ENCODE measurements at places on chromosomes 1 and 21.

GRCh38 chr1:226572325-226572726 is 23.8 kb downstream of the STUM start:
- peak; percentile 56 for DNase-seq

GRCh38 chr1:116835161-116835560 is 74.6 kb upstream of the PTGFRN start:
- DNase-seq, result no peak

- DNase-seq, result no peak
Observed at GRCh38 chr1:225699336-225699735, 46.4 kb upstream of the ENAH start.

GRCh38 chr1:179142889-179143299 is 61.0 kb downstream of the TOR3A start:
- DNase-seq, result no peak

DNA sequence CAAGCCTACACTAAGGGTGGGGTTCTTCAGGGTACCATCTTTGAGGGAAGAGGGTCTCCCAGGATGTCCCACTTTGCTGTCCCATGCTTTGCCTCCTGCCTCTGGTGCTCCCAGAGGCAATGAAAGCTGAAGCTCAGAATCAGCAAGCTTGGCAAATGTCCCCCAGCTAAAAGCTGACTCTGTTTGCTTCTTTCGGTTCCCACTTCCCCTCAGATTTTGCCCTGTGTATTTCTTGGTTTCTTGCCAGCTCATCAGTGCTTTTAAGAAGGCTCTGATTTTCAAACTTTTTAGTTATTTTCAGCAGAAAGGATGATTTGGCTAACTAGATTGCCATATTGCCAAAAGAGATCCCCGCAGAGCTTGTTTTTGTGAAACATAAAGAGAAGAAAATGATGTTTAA is 33.1 kb upstream of the COG2 start:
- no peak for DNase-seq

DNA sequence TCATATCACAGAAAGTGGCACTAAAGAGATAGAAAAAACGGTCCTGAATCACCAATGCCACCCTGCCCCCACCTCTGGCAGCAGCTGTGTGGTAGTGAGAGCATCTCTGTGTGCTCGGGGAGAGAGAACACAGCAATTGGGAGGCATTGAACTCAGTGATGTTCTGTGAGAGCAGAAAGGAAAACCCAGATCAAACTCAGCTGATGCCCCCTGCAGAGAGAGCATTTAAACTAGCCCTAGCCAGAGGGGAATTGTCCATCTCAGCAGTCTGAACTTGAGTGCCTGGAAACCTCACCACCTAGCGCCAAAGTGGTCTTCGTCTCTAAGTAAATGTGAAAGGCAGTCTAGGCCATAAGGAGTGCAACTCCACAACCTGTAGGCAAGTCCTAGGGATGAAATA is 21.3 kb downstream of the SLC44A5 start:
- no peak for DNase-seq

DNA sequence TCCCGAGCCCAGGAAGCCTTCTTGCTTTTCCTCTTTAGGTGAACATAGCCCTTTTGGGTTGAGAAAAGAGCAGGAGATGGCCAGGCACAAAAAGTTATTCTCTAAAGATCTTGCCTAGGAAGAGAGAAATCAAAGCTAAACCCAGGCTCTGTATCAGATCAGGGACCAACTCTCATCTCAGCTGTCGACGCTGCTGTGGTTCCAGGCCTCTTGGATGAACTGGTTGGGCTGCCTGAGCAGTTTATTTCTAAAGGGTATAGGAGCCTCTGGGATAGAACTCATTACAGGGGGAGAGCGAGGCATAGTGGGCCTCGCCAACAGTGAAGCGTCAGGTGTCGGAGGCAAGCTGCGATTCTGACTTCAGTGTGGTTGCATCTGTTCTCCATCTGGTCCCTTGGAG is 82.6 kb upstream of the F3 start:
- no peak for DNase-seq

DNA sequence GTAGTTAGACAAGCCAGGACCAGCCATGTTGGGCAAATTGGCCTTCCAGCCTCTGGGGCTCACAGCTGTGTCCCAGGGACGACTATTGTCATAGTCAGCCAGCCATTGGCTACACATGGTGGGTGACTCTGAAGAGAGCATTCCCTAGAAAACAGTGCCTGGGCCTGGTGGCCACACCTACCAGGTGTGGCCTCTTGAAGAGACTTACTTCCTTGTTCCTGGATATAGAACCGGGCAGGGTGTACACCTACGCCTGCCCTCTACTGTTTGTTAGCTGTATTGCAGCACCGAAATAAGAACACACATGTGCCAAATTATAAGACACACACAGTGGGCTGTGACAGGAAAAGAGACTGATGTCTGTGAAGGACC is 134.6 kb upstream of the ARHGEF16 start:
- no peak for DNase-seq

DNA sequence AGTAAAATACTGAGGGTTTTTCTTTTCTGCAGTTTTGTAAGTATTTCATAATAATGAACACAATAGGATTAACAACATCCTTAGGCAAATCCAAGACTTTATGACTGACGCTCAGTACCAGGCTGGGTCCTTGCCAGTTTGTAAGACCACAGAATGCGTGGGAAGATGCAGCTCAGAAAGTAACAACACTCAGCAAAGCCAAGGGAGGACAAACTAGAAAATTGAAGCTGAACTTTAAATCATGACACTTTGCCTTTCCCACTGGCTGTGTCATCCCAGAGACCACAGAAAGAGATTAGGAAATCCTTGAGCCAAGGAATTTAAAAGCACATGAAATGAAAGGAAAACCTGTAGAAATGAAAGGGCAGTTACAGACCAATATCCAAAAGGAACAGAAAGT is 426.3 kb upstream of the CHRM3 start:
- DNase-seq, result no peak

GRCh38 chr1:100860397-100860991 is 34.1 kb downstream of the EXTL2 start:
- no peak for DNase-seq

- DNase-seq, result no peak
Observed at GRCh38 chr1:54475357-54475881, 69.2 kb upstream of the SSBP3 start.

- DNase-seq, result no peak
Observed at GRCh38 chr1:106548726-106549125, 507.7 kb upstream of the PRMT6 start.

GRCh38 chr21:41168391-41169257 is 664 bp downstream of the BACE2 start:
- peak; percentile 61 for DNase-seq

GRCh38 chr1:26833432-26834405 is 7.2 kb downstream of the ZDHHC18 start:
- no peak for DNase-seq

GRCh38 chr21:45318556-45319404 is 31.1 kb upstream of the POFUT2 start:
- peak; percentile 9 for DNase-seq

- DNase-seq, result no peak
Observed at GRCh38 chr1:210912752-210913151, 221.2 kb downstream of the KCNH1 start.

GRCh38 chr1:160204526-160205241 is 500 bp upstream of the PEA15 start:
- no peak for DNase-seq

- DNase-seq, result no peak
Observed at GRCh38 chr1:156692441-156692924, 12.9 kb downstream of the CRABP2 start.

GRCh38 chr21:35603494-35603893 is 456.8 kb downstream of the SETD4 start:
- no peak for DNase-seq

- no peak for DNase-seq
Observed at GRCh38 chr1:201421041-201421440, 489 bp downstream of the TNNI1 start.

DNA sequence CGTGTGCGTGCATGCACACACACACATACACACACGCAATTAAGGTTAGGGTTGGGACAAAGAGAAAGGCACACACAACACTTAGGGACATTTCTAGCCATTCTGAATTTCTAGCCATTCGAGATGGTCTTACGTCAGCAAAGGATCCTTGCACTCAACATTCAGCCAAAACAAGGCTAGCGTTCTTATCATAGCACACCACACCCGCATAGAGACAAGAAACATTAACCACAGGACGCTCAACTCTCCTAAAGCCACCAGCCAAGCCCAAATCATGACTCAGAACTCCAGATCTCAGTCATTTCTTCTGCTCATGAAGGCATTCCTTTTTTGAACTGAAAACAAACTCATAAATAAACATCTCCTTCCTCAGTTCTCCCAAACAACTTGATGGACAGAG is 106.8 kb downstream of the LMO4 start:
- no peak for DNase-seq

GRCh38 chr1:15070145-15070748 is 83.3 kb upstream of the TMEM51 start:
- DNase-seq, result no peak

DNA sequence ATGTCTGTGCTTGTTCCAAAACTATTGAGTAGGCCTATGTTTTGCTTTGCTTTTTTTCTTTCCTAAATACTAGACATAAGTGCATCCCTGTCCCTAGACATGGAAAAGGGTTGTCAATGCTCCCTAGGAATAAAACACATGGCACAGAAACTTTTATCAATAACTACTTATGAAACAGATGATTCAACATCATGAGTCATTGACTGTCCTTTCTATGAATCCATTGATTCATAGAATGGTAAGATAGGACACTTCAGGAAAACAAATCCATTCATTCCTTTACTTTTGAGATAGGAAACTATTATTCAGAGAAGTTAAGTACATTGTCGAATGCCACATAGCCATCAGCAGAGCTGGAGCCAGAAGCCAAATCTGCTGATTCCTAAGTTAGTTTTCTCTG is 147.5 kb downstream of the TSEN15 start:
- DNase-seq, result no peak

- DNase-seq, result no peak
Observed at GRCh38 chr1:155591770-155592169, 18.2 kb upstream of the MSTO1 start.

DNA sequence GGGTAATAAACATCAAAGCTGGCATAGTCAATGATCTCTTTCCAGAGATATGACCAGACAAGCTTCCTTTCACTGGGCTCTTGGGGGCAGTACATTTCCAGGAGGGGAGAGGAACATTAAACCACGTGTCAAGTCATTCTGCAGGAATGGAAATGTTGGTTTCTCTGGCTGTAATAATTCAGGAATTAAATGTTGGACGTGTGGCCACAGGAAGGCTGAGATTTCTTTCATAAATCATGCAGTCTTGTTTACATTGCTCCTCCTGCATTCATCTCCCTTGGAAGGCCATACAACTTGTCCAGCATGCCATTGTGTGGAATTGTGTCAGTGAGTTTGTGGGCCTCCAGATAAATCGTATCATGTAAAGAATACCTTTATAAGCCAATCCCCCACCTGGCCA is 259.2 kb downstream of the ADGRL2 start:
- DNase-seq, result no peak

DNA sequence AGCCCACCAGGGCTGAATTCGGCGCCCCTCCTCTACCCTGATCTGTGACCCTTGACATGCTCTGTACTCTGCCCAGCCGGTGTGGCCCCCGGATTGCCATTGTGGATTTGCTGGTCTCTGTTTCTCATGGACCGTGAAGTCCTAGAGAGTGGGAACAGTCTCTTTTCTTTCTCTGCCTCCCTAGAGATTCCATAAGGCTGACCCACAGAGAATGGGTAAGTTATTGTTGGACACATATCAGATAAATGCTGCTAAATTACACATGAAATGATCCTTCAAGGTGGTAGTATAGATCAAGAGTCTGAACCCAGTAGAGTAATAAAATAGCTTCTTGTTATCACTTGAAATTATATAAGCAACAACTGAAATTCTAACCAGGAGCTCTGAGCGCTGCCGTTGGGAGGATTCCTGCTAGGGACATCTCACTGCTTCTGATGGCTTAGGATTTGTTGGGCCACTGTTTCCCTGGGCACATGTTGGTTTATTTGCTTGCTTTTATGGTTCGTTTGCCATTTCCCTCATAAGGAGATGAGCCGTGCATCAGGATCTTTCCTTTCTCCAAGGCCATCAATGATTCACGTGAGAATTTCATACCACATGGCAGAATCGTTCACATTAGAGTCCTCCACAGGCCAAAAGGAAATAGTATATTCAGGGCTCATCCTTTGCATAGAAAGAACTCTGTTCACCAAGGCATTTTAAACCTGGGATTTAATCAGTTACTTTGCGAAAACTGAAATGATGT is 111.9 kb downstream of the ZBTB18 start:
- no peak for DNase-seq

Data from posterior cingulate gyrus (tissue), 11 donors.